ENCODE measurements at places on chromosomes 12 and 14. TPM values are rescaled to one million over a fixed set of nuclear protein-coding genes. Genes with fewer than 3 reads are reported as not detected.

Gene POU6F1
- 15.4 TPM for total RNA-seq

Gene TMEM253
- 2.0 TPM for total RNA-seq

Gene EIF2S3B
- 1.1 TPM for total RNA-seq

Gene ACOT6
- 0.63 TPM for total RNA-seq

Gene INSM2
- 0.10 TPM for total RNA-seq

Gene LRRC10
- 0.39 TPM for total RNA-seq

Gene KRT79
- total RNA-seq, result 0.32 TPM

Gene RNU4-1
- total RNA-seq, result 16,686 TPM
